ENCODE measurements at places on chromosomes 2 and 18.

GRCh38 chr2:222760301-222760897, 88.9 kb downstream of the MOGAT1 start:
- no peak for DNase-seq

DNA sequence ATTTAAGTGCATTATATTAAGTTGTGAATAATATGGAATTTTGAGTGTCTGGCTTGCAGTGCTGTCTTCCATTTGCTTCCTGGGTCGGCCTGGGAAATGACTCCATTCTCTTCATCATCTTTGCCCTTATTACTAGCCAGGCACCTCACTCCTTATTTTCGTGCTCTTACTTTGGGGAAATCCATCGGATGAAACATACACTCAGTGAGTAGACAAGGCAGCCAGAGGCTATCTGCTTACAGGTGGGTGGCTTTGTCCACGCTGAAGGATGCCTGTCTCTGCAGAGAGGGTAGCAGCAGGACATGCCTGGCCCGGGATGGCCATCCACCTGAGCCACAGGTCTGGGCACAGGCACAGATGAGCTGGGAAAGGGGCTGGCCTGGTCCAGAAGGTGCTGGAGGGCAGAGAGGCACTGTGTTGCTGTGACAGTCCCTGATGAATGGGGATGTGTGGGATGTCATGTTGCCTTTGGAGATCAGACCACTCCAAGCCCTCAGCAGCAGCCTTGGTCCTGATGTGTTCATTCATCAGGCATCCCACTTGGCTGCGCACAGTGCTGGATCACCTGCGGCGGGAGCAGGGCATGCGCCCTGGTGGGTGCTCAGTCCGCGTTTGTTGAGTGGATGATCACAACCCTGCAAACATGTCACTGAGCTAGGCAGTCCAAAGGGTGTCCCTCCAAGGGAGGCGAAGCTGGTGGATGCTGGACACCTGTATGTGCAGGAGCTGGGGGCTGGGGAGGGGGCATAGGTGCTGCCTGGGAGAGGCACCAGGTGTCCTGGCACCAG, 236.0 kb downstream of the LDLRAD4 start:
- no peak for DNase-seq

DNA sequence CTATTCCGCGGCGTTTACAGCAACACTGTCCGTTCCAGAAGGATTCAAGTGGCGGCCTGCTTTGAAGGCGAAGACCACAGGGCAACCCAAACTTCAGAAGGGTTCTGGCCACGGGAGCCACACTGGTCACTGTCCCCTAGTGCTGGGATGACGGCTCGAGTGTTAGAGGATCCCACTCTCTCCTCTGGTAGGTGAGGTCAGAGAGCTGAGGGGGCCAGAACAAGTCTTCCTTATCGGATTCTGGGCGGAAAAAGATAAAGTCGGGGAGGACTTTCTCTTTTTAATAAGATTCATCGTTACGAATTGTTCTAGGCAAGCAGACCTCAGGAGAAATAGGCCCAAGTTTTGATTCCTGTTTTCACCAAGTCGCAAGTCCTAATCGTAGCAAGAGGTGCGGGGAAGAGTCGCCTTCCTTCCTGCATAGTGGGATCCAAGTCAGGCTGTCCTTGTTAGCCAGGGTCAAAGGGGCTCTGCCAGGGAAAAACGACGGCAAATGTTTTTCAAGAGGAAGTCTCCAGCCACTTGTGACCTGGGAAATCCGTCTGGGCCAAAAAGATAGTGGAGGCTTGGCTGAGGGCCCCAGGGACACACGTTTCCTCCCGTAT, 864 bp upstream of the MYL12A start:
- DNase-seq = no peak

- DNase-seq = no peak
Measured at GRCh38 chr2:3557639-3558204, 411 bp downstream of the RNASEH1 start.

GRCh38 chr2:113133704-113134598, 6.6 kb downstream of the IL1RN start:
- DNase-seq = no peak

DNA sequence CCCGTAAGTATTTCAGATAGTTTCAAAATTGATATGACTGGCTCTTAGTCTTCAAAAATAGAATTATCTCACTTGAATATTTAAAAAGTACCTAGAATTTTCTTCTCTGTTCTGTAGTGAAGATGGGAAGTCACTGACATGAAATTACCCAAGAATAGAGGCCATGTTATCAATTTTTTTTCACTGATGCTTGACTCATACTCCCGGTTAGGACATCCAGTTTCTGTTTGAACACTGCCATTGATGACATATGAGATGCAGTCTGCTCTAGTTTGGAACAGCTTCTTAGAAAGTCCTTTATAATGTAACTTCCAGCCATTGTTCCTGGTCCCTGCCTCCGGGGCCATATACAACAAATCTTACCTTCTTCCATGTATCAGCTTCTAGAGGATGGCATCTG, 26.0 kb downstream of the MAP3K20 start:
- DNase-seq = no peak

GRCh38 chr2:234291765-234292204, 205.1 kb downstream of the ARL4C start:
- peak; percentile 84 for DNase-seq

- peak; percentile 65 for DNase-seq
Measured at GRCh38 chr18:63074981-63075404, 244.6 kb downstream of the BCL2 start.

GRCh38 chr2:64352292-64352691, 101.7 kb upstream of the LGALSL start:
- no peak for DNase-seq

- peak; percentile 43 for DNase-seq
Measured at GRCh38 chr2:158482594-158482993, 25.8 kb downstream of the PKP4 start.

DNA sequence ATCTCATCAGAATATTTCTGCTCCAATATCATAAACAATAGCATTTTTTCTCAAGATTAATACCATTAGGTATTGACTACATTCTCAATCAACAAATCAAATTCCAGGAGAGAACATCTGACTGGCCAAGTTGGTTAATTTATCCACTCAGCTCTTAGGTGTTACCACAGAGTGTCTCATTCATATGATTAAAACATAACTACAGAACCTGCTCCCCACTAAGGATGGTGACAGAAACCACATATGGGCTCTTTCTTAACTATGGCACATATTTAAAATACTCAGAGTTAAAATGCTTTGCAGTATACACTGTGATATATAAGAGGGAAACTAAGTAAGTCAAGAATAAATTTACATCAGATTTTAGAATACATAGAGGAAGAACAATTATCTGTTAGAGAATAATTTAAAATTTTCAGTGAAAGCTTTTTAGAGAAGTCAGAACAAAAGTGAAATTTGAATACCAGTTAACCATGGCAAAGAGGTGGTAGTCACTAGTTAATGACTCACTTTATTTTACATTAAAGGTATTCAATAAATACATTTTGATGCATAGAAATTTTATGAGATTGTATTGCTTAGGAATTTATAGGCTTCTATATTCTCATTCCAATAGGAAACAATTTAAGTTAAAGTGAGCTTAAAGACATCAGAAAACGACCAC, 1120.8 kb upstream of the TMEFF2 start:
- no peak for DNase-seq

DNA sequence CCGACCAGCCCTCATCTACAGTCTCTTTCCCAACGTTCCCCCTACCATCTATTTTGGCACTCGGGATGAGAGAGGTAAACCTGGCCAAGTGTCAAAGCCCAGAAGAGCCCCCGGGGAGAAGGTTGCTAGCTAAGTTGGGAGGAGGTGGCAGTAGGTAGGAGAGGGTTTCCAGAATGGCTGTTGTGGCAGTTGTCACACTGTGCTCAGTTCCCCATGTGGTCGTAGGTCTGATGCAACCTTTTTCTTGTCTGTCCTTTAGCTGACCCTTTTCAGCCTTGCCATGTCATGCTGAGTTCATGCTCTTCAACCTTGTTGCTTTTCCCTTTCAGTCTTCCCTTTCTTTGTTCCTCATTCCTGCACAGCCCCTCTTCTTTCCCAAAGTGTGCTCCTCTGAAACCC, 34.5 kb downstream of the TTLL4 start:
- DNase-seq = no peak

DNA sequence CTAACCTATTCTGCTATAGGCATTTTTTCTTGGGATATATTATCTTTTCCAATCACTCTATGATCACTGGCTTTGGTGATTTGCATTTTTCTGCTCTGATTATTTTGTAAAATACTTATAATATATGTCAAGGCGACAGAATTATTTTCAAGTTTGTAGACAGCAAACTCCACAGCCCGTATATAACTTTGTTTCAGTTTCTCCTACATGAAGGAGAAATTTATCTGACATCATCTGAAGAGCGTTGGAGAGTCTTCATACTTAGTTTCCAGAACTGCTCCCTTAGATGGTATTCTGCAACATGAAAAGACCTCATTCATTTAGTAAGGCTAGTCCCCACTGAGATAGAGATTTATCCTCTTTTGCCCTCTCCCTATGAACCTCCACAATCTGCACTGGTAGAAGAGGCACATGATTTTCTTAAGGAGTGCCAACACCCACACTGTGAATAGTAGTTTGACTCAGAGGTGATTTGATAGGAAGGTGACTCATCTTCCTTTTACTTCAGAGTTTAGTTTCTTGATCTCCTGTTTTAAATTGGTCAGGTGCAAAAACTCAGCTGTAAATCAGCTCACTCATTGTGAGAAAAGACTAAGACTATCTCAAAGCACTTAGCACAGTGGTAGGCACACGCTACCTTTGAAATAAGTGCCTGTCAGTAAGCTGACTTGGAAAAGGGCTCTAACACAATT, 1848.6 kb upstream of the CELF4 start:
- DNase-seq = peak; percentile 21

DNA sequence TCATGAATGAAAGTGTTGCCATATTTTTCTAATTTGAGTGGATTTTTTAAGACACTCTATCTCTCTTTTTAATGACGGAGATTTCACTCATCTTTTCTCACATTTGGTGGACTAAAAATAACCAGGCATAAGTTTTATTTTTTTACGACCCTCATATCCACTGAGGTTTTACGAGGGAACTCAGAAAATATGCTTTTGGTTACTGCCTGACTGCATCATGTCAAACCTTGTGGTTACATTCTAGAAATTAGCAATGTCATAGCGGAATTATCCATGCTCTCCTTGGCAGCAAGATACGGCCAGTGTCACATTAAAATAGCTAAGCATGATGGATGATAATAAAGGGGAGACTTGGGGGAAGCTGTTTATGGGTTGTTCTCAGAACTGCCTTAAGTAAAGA, 428.6 kb upstream of the FSHR start:
- DNase-seq = no peak

- no peak for DNase-seq
Measured at GRCh38 chr2:48109491-48110204, 203.3 kb upstream of the FBXO11 start.

GRCh38 chr18:27996801-27997272, 180.1 kb downstream of the CDH2 start:
- DNase-seq = peak; percentile 35

DNA sequence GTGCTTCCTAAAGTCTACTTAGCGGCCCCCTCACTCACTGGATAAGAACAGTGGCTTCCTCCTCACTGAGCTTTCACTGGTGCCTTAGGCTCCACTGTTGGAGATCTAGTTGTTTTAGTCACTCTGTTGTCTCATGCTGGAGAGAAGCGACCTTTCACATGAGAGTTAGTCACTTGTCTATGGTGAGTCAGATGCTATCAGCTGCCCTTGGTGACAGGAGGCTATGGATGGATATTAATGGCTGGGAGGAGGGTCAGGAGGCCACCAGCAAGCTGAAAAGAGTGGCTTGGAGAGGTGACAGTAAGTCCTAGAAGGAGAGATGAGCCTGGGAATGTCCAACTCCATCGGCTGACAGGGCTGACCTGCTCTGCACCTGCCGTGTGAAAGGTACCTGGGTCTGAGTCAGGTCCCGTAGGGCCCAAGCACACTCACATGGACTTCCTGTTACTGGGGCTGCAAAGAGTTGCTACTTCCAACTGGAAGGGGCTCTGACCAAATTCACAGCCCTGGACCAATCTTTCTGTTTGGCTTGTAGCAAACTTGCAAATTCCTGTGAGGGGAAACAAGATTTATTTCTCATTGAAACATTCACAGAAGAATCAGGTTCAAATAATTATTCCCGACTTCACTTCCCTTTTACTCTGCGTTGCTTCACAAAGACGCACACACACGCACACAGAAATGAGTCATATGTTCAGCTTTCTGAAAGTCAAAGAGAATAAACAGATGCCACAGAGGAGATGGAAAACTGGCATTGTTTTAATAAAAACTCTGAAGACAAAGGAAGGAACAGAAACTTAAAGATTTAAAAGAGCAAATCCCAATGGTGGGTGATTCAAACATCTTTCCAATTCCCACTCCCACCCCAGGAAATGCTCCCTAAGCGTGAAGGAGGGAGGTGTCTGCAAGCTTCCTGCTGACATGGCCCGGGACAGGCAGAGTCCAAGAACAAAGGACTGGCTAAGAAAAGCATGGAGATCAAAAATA, 203.5 kb upstream of the TWIST2 start:
- DNase-seq = peak; percentile 80

GRCh38 chr2:98252038-98252773, 94.0 kb upstream of the CNGA3 start:
- DNase-seq = no peak

GRCh38 chr2:160298960-160299359, 98.9 kb upstream of the ITGB6 start:
- DNase-seq = peak; percentile 75

DNA sequence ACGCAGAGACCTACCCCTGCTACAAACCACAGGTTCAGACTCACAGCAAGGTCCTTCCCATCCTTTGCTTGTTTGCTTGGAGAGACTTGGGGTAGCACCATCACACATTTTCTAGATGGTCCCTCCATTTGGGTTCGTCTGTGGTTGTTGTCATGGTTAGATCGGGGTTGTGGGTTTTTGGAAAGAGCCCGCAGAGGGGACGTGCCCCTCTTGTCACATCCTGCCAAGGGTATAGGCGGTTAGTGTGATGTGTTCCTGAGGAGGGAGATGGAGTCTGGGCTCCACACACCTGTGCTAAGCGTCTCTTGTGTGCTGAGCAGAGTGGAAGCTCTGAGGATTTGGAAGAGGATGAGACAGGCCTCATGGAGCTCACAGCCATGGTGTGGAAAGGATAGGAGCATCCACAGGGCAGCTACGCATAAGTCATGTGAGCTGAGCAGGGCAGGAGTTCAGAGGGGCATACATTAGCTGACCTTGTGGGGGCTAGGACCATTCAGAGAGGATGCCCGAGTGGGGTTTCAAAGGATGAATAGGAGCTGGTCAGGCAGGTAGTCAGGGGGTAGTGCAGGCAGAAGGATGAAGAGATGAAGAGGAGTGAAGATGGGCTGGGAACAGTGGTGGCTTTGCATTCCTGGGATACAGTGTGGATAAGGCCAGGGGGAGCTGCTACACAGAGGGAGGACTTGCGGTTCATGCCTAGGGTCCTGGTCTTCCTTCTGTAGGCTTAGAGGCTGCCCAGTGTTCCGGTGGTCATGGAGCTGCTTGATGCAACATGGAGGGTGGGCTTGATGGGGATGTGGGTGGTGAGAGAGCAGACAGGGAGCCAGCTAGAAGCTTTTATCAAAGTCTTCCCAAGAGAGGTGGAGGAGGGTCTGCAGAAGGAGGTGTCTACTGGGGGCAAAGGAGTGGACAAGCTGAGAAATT, 62.9 kb downstream of the ACKR3 start:
- no peak for DNase-seq

DNA sequence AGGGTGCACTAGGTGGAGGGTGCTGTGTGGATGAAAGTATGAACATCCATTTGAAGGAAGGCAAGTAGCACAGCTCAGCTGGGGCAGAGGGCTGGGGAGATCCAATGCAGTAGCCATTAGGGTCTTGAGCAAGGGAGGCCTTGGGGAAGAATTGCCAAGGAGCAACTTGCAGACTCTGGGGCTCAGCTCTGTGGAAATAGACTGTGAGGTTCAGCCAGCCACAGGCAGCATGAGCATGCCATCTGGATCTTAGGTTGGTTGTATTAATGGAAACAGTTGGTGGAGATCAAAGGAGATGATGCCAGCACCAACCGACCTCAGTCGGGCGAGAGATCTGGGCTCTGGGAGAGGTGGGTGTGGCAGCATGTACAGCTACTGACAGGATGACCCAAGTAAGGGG, 5.6 kb downstream of the ZAP70 start:
- DNase-seq = no peak
